ENCODE measurements at places on chromosomes 4 and X. TPM values are rescaled to one million over a fixed set of nuclear protein-coding genes. Genes with fewer than 3 reads are reported as not detected.
A peak's percentile ranks its signal among the peaks of the same experiment; 100 is the strongest.

GRCh38 chrX:5802391-5802790 is 426.3 kb downstream of the NLGN4X start:
- DNase-seq: no peak

SLITRK4 gene
- polyA plus RNA-seq: 3.6 TPM

- DNase-seq: no peak
These were observed 2.7 kb downstream of the LEF1 start for GRCh38 chr4:108166038-108166437.

SYTL5 gene
- polyA plus RNA-seq: 0.16 TPM

DNA sequence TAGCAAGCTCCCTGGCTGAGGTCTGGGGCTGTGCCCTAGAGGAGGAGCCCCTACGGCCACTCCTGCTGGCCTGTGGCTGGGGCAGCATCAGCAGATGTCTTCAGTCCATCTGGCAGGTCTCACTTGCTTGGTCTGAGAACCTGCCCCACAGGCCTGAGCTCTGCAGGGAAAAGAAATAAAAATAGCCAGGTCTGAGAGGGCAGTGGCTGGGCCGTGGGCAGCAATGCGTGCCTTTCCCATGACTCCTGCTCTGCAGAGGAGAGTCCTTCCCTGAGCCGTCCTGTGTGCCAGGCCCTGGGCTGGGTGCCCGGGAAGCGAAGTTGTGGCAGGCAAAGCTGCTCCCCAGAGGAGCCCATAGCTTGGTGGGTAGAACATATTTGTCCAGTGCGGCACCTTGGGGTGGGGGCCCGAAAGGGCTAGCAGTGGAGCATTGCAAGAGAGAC is 11.3 kb upstream of the KIAA0232 start:
- no peak for DNase-seq

DNA sequence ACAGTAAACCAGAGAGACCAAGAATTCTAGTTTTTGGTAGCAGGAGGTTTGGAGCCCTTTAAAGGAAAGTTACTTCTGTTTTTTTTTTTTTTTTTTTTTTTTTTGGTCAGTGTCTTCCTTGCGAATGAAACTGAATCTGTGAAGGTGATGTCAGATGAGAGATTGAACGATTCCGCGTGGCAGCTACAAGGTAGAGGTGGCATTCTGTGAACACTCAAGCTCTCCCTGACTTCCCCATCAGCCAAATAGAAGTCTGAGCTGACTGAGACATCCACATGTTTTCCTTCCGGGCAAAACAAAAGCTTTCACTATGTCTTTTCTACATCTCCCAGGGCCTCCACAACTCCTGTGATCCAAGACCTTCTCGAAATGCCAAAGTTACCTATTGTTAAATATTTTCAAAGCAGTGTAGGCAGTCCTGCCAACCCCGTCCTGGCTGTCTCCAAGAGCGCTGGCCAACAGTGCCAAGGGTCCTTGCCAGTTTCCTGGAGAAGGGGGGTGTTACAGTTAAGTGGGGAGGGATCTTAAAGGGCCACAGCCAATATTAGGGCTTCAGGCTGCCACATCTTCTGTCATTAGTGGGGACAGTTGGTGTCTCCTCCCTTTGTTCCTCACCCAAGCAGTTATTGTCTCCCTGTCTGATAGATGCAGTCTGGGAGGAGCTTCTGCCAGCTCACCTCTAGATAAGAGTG is 102.9 kb upstream of the SLC34A2 start:
- DNase-seq: peak; percentile 3

GRCh38 chr4:121597346-121597934 is 99.3 kb downstream of the ANXA5 start:
- no peak for DNase-seq

LIMCH1 gene
- polyA plus RNA-seq: 110 TPM

DNA sequence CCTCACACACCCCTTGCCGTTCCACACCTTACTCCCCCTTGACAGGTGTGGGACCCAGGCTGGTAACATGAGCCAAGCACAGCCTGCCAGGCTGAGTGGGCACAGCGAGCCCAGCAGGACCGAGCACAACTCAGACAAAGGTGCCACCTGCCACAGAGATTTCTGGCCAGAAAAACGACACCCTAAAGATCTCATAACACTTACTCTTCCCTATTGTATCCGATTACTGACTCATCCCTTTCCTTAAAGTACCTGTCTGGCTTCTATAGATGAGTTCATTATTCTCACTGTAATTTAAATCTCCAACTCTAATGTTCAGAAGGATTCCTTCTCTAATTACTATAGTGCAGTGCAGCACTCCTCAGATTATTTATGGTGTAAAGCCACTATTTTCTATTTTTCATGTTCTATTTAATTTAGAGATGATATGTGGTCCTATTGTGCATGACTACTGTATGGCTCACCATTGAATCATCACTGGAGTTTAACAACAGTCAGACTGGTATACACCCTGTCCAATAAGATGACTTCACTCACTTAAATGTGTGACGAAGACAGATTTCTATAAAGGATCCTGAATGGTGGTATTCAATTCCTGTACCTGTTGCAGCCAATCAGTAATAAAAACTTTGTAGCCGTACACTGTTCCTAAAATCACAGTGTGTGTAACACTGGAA is 7.6 kb upstream of the SYTL5 start:
- DNase-seq: no peak

DNA sequence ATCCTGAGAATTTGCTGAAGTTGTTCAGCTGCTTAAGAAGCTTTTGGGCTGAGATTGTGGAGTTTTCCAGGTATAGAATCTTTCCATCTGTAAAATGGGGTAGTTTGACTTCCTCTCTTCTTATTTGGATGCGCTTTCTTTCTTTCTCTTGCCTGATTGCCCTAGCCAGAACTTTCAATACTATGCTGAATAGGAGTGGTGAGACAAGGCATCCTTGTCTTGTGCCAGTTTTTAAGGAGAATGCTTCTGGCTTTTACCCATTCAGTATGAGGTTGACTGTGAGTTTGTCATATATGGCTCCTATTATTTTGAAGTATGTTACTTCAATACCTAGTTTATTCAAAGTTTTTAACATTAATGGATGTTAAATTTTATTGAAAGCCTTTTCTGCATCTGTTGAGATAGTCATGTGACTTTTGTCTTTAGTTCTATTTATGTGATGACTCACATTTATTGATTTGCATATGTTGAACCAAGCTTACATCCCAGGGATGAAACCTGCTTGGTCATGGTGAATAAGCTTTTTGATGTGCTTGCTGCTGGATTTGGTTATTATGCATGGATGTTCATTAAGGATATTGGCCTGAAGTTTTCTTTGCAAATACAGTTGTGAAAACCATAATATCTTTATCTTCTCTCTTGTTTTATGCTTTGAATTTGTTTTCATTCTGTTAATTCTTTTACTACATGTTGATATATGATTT is 573.8 kb upstream of the NDST4 start:
- no peak for DNase-seq
